Thymus (tissue), 14 donors: ENCODE measurements at places on chromosomes 7 and 10. TPM values are rescaled to one million over a fixed set of nuclear protein-coding genes. Genes with fewer than 3 reads are reported as not detected.

MXI1 gene
- 14.7 TPM for total RNA-seq

CALML3 gene
- total RNA-seq: 144 TPM

GRCh38 chr10:76440426-76440825, 1009.0 kb downstream of the LRMDA start:
- no peaks in the 10 kb centered on the region for H3K4me1 ChIP-seq
- H3K27ac ChIP-seq: no peak overlapping the region
- H3K36me3 ChIP-seq: no peaks in the 10 kb centered on the region

- H3K4me1 ChIP-seq: no peaks in the 10 kb centered on the region
- no peak overlapping the region for H3K4me3 ChIP-seq
- no peak for DNase-seq
- peaks cover 2% of the 10 kb centered on the region for H3K27me3 ChIP-seq
- no peak overlapping the region for H3K27ac ChIP-seq
These were observed 766.4 kb downstream of the GRID1 start for GRCh38 chr10:85600026-85600743.

C7orf57 gene
- total RNA-seq: 0.05 TPM

DNA sequence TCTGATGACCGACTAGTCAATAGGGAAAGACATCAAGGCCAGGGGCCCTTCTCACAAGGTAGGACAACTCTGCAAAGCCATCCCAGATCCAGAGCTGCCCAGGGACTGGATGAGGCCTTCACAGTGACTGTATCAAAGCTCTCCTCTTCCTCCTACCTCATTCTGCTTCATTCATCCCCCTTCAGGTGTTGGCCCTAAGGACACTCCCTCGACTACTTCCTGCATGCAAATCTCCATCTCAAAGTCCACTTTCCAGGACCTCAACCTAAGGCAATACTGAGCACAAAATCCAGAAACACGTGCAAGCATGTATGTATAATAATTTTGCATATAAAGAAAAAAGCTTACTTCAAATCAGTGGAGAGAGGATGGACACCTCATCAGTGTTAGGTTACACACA, 25.1 kb downstream of the DPY19L1 start:
- DNase-seq: no peak
- H3K27me3 ChIP-seq: no peaks in the 10 kb centered on the region
- no peak overlapping the region for H3K4me3 ChIP-seq
- H3K36me3 ChIP-seq: no peaks in the 10 kb centered on the region
- no peaks in the 10 kb centered on the region for H3K4me1 ChIP-seq

DNA sequence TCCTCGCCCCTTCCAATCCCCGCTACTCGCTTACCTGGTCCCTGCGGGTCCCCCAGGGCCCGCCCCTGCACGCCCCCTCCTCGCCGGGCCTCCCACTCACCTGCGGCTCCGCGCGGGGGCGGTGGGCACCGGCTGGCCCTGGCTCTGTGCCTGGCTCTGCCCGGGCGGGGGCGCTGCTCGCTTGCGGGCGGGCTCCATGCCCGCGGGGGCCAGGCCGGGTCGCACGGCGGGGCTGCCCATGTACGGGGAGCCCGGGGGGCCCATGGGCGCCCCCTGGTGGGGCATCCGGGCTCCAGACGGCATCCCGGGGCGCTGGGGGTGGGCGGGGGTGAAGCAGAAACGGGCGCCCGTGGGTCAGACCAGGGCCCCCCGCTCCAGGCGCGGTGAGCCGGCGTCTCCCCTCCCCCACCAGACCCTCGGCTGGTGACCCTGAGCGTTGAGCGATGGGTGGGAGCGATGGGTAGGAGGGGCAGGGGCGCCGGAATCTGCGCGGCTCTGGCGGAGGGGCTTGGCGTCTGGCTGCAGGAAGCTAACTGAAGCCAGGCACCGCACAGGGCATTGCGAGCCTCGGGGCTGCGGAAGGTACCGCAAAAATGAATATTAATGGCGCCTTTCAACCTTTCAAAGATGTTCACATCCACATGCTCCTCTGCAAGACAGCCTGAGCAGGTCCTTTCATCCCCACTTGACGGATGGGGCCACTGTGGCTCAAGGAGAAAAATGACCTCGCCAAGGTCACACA, 3.0 kb downstream of the SMARCD3 start:
- peaks cover 5% of the 10 kb centered on the region for H3K36me3 ChIP-seq
- no peak overlapping the region for H3K27ac ChIP-seq
- peak; percentile 69 for DNase-seq
- H3K4me3 ChIP-seq: no peak overlapping the region
- peaks cover 66% of the 10 kb centered on the region for H3K27me3 ChIP-seq

- H3K4me3 ChIP-seq: no peak overlapping the region
- no peak for DNase-seq
- H3K4me1 ChIP-seq: peaks cover 3% of the 10 kb centered on the region
These were observed 6.6 kb downstream of the RASGEF1A start for GRCh38 chr10:43260117-43260761.
